ENCODE measurements at places on chromosomes 6 and 20. TPM values are rescaled to one million over a fixed set of nuclear protein-coding genes. Genes with fewer than 3 reads are reported as not detected.

CST2 gene
- not detected for total RNA-seq

PAK5 gene
- total RNA-seq, result 0.22 TPM

NMBR gene
- not detected for total RNA-seq

THBS2 gene
- total RNA-seq, result 13.3 TPM

DNA sequence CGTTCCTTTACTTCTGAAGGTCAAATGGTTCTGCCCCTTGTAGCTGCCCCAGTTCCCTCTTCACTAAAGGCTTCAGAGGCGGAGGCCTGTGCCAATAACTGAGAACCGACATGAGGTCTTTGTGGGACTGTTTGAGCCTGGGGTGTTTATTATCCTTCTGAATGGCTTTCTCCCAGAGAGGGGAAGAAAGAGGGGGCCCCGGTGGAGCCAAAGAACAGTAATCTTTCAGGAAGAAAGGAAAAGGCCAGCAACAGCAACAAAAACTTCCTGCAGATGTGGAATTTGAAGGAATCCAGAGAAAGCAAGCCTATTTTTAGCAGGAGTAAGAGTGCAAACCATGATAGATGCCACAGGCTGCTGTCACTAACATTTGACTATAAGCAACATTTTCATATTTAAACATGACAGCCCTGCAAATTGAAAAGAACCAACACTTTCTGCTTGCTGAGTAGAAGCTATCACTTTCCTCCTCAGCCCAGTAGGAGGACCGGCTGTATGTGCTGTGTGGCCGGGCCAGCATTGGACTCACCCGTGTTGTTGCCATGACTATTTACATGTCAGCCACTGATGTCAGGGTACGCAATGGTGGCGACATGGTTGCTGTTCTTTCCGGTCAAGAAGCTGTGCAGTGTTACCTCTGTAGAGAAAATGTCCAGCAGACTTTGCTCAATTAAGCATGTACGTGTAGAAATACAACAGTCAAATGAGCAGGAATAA lies 121.3 kb downstream of the SOBP start:
- no peak for DNase-seq

DNA sequence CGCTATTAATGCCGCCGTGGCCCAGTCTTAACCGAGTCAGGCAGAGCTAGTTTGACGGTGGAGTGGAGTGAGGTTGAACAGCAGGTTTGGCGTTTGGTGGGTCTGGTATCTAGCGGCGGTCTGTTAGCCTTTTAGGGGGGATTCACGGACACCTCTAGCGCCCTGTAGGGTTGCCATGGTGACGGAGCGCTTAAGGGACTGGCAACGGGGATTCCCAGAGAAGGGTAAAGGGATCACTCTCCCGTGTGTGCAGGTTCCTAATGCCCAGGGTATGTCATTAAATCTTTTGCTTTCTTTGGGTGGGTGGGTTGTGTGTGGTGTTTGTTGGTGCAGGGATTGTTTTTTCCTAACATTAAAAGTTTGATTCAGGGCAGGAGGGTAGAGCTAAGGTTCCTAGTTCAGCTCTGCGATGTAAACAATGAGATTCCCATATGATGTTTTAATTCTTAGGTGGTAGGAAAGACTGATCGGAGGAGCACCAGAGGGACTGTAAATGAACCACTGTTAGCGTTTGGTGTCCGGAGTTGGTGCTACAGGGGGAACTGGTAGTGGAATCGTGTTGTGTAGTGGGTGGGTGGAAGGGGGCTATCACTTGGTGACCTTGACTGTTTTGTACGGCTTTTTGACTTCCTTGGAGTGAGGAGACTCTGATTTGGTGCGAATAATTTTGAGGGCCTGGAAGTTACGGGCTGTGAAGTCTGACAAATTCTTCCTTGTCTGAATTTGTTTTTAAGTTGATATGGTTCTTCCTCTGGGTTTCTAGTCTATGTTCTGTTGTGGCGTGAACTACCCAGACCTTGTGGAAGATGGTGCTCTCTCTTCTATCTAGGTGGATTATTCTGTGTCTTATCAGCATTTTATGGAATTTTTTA lies 5.0 kb downstream of the BRD2 start:
- DNase-seq, result no peak

GRCh38 chr20:40319741-40320516 lies 369.1 kb downstream of the MAFB start:
- no peak for DNase-seq

DNA sequence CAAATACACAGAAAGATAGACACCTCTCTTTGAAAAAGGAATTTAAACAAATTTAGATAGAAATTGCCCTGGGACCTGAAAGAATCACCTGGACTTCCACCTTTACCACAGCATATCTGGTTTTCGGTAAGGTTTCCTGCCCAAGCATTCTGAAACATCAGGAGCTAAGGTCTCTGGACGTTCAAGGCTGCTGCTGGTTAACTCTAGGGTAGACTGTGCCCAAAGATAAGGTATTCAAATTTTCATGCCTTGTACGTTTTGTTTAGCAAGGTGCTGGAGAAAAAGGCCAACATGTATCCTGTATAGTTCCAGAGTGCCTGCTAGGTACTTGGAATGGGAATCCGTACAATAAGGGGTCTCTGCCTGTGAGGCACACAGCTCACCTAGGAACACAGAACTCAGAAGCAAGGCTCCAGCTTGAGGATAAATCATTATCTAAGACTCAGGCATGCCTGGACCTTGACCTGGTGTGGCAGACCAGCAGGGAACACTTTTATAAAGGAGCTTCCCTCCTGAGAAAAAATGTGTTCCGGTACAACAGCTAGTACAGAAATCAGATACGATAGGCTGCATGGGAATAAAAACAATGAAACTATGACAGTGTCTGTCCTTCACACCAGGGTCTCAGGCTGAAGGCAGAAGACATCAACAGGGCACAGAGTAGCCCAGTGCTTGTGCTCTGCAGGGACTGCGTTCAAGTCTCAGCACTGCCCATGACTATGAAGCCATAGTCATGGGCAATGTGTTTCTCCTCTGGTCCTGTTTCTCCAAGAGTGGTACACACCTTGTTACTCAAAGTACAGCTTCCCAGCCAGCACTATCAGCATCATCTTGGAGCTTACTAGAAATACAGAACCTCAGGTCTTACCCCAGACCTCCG lies 70.4 kb downstream of the METTL24 start:
- DNase-seq, result no peak

- DNase-seq, result peak; percentile 54
Observed at GRCh38 chr6:105424175-105424783, 21.4 kb upstream of the PREP start.

DNA sequence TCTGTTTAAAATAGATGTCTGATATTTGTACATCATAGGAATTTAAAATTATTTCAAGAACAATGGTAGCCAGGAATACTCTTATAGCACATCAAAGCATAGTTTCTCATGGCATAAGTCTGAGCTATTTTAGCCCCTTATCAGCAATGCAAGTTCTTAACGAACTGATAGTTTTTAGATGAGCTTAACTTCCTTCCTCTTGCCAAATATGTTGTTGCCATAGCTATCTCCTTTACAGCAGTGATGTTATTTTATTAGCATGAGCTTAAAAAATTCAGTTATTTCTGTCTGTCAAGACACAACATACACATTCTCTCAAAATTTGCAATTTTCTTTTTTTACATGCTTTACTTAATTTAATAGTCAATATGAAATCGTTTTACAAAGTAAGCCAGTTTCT lies 867.2 kb downstream of the PHF3 start:
- DNase-seq, result no peak

DNA sequence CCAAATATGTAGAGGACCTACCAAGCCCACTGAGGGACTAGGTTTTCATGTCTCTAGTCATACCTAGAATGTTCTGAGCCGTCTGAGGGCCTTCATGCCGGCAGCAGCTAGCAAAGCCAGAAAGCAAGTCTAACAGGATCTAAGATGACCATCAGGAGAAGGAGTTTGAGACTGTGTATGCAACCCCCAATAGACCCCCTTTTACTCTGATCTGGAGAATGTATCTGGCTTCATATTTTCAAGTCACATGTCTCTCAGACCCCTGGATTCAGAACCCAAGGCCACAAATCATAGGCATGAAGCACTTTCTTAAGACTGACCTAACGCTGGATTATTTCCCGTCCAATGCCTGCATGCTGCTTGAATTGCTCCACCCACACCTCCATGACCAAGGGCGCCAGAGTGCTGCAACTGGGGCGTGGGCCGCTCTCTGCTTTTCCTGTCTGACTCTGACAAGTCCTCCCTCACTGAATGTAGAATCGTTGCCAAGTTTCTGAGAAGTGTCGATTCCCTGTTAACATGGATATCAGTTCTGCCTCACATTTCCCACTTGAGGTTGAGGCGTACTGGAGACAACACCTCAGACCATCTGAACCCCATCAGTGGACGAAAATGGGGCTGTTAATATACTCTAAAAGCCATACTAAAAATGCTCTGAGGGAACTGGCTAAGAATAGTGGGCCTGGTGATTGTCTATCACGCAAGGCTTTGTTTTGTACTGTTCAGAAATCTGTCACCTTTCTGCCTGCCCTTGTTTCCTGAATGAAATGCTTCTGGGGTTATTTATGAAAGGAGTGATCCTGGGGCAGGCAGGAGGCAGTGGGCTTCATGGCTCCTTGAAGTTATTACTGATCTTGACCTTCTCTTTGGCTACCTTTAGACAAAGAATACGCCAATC lies 23.9 kb upstream of the ASXL1 start:
- DNase-seq, result no peak

DNA sequence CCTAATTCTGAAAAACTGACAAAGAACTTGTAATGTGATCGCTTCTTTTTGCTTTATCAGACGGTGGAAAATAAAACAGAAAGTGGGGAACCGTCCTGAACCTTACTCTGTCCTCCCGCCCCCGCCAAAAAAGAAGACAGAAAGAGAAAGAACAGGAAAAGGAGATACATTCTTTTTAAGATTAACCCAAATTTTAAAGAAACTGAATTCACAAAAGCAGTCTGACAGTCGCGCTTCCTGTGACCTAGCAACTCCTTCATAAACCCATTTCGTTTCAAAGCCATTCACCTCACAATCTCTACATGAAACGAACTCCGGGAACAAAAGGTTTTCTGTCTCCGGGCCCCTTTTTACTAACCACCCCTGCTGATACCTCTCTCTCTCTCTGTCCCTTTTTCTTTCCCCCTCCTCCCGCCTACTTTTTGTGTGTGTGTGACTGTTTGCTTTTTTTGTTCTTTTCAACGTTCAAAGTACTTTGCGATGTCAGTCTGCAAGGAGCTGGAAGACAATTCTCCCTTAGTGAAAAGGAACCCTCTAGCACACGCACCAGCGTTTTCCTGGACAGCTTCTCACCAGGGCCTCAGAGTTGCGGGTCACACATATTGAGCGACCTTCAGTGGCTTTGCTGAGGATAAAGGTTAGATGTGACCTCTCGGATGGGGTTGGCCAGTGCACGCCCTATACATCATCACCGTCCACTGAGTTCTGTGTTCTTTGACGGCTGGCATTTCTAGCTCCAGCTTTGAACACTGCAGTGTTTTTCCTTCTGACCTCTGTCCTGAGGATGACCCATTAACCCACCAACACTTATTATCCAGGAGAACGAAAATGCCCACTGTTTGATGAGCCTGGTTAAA lies 530 bp upstream of the NEDD9 start:
- peak; percentile 55 for DNase-seq

- DNase-seq, result no peak
Observed at GRCh38 chr20:53399083-53399482, 194.6 kb downstream of the ZNF217 start.
